ENCODE measurements at places on chromosomes 4 and X.

- no peak for DNase-seq
Observed at GRCh38 chr4:71558248-71558647, 219.4 kb downstream of the SLC4A4 start.

GRCh38 chrX:151396042-151396824 is 773 bp upstream of the VMA21 start:
- peak; percentile 64 for DNase-seq

DNA sequence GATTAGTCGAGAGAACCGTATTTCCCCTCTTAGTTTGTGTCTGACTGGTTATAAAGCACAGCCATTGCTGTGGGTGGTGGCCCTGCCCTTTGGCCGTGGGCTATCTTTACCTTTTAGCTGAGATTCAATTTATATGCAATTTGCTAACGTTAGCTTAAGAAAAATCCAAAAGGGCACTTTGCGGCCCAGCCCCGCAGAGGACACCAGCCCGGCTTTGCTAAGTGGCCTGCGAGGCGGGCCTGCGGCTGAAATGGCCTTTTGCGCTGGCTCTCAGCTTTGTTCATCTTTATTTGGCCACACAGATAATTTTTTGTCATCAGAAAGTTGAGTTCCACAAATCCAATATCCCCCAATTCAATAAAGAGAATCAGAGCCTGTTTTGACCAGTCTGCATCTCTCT is 48.3 kb downstream of the CPZ start:
- no peak for DNase-seq

- DNase-seq = no peak
Observed at GRCh38 chr4:4787421-4787820, 72.0 kb upstream of the MSX1 start.

DNA sequence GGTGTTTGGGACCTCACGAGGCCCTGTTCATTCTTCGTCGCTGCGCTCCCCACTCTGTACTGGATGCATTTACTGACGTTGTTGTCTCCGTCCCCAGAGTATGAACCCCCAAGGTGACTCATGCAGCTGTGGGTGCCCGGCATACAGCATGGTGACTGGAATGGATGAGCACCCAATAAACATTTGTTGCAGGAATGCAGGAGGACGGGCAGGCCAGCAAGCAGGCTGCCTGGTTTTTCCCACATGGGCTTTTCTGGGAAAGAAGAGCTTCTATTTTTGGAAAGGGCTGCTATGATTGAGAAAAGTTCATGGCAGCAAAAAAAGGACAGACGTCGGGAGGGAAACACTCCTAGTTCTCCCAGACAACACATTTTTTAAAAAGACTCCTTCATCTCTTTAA is 893 bp upstream of the SOD3 start:
- no peak for DNase-seq

GRCh38 chr4:21571100-21571499 is 377.5 kb downstream of the KCNIP4 start:
- no peak for DNase-seq

DNA sequence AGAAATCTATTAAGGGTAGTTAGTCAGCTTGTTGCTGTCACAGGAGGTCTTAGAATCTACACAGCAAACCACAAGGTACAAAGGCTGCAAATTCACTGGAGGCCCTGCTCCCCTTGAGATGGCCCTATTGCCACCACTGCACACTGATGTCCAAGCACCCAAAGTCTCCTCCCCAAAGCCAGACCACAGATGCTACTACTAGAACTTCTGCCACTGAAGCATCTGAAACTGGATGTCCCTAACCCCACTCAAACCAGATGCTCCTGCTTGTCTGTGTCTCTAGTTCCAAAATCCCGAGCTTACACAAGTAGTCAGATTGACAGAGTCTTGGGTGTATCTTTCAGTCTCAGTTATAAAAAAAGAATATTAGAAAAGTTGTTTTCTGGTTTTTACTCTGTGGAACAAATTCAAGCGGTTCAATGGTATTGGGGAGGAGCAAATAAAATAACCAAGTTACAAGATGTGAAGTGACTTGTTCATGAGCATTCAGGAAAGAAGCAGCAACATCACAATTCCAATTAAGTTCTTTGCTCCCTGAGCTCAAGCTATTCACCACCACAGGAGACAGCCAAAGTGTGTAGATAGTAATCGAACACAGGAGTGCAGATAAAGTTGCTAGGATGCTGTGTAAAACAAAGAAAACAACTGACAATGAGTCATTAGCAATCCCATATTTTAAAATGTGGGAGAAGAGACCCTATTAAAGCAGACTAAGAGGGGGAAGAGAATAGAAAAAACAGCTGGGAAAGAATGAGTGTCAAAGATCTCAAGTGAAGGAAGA is 352.3 kb downstream of the PDGFC start:
- no peak for DNase-seq

DNA sequence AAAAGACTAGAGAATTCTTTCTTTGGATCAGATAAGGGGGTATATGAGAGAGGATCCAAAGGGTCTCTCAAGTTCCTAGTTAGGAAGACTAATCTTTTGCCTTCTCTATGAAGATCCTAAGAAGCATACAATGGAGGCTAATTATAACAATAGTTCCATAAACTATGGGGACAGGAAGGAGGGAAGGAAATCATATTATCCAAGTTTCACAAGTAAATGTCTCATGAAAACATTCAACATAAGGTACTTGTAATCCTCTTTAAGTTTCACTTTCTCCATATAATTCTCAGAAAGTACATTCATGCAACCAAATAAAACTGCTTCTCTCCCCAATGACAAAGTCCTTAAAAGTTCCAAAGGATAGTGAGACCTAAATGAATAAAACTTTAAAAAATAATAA is 27.1 kb downstream of the STX18 start:
- no peak for DNase-seq

DNA sequence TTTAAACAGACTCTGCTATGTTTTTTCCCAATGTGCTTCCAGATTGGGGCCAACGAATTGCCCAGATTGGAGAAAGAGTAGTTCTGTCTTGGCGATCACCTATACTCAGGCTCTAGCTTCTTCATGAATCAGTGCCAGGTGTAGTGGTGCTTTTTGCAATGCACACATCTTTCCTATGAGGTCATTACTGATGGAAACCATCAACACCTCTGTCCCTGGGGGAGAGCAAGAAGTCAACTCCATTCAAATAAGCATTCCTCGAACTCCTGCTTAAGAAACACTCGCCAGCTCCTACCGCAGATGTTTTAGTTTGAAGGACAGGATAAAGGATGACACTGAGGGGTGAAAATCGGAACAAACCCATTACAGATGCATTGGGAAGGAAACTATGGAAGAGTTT is 156.5 kb upstream of the DKK2 start:
- DNase-seq = no peak

- no peak for DNase-seq
Observed at GRCh38 chr4:76539979-76540378, 105.0 kb downstream of the SHROOM3 start.

DNA sequence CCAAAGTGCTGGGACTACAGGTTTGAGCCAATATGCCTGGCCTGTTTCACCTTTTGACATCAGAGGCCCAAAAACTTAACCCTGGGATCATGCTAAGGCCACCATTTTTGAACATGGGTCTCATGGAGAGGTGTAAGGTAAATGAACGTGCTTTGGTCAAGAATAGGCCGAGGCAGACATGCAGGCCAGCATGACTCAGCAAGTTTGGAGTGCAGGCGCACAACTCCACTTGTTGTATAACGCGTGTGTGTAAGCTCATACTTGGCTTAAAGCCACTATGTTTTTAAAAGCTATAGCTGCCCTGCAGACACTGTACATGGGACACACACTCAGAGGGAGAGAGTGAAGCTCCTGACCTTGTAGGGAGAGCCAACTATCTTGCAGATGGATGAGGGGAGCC is 43.8 kb upstream of the HPSE start:
- no peak for DNase-seq

DNA sequence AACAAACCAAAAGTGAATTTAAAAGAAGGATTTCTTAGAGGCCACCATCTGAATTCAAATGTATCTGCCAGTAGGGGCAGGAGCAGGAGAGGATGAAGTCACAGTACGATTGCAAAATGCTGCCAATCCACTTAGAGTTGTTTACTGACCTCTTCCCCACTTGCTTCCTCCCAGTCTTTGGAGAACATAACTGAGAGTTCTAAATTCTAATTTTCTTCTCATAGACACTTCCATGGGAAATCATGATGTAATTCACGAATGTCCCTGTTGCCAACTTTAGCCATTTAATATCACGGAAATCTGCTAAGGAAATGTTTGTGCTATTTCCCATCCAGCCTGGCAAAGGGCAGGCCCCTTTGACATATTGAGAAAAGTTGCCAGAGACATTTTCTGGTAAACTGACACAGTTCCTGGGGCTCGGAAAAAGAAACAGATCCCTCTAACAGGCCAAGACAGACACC is 33.6 kb upstream of the NOCT start:
- no peak for DNase-seq

GRCh38 chrX:123175366-123176122 is 8.5 kb upstream of the GRIA3 start:
- DNase-seq = no peak

- no peak for DNase-seq
Observed at GRCh38 chr4:54614149-54614548, 43.6 kb upstream of the KIT start.

- DNase-seq = no peak
Observed at GRCh38 chr4:147741190-147741788, 9.4 kb downstream of the ARHGAP10 start.

DNA sequence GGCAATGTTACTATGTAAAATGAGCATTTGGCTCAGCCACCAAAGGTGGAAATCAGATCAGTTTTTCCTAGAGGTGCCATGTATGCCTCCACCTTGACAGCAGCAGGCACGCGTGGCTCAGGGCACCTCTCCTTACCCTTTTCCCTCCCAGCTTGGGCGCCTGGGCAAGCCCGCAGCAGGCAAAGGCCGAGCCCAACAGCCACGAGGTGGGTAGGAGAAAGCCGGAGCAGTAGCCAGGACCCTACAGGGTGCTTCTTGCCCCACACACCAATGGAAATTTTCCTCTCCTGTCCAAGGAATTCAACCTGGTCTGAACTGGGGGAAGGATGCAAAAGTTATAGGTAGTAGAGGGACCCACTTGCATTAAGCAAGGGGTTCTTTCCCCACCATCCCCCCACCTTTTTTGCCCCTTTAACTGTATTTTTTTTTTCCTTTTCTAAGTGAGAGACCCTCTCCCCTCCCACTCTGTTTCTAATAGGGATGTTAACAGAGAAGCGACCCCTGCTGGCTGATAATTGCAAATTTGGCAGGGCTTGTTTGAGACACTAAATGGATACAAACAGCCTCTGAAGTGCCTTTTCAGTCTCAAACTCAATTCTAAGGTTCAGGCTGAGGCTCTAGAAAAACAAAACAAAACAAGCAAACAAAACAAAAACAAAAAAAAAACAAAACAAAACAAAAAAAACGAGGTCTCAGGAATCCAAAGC is 895.1 kb downstream of the PCDH18 start:
- DNase-seq = peak; percentile 8

- no peak for DNase-seq
Observed at GRCh38 chrX:152138388-152138784, at the start of gene MAGEA10. MAGEA10 (minus strand) TSS chrX:152138577; CDS start chrX:152135620, 2,957 bp downstream.

- no peak for DNase-seq
Observed at GRCh38 chr4:170868170-170868569, 778.4 kb upstream of the AADAT start.

DNA sequence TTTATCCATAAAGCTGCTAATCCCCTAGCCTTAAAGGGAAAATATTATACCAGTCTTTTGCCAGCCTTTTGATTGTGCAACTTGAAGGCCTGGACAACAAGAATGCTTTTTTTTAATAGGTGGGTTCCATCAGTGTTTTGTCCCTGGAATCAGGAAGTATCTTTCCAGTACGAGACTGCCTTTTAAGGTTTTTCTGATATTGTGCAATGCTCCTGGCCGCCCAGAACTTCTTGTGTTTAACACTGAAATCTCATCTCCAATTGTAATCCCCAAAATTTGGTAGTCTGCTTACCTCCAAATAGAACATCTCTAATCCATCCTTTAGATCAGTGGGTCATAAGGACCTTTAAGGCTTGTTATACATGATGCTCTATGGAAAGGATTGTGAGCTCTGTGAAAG is 256.7 kb downstream of the NAF1 start:
- DNase-seq = no peak

GRCh38 chr4:111821342-111821741 is 323.9 kb upstream of the FAM241A start:
- DNase-seq = no peak

DNA sequence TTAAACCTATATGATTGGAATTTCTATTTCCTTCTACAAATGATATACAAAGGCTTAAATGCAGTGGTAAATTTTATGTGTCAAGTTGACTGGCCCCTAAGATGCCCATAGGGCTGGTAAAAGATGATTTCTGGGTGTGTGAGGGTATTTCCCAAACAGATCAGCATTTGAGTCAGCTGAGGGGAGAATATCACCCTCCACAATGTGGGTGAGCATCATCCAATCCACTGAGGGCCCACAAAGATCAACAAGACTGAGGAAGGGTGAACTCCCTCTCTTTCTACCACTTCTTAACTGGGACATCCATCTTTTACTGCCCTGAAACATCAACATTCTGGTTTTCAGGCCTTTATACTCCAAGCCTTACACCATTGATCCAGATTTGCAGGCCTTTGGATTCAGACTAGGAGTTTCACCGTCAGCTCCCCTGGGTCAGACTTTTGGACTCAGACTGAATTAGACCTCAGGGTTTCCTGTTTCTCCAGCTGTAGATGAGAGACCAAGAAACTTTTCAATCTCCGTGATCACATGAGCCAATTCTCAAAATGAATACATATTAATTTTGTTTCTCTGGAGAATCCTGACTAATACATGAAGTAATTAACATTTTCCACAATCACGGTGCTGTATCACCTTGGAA is 1020.7 kb upstream of the SLIT2 start:
- no peak for DNase-seq

- DNase-seq = no peak
Observed at GRCh38 chrX:83469551-83469950, 38.5 kb upstream of the POU3F4 start.

DNA sequence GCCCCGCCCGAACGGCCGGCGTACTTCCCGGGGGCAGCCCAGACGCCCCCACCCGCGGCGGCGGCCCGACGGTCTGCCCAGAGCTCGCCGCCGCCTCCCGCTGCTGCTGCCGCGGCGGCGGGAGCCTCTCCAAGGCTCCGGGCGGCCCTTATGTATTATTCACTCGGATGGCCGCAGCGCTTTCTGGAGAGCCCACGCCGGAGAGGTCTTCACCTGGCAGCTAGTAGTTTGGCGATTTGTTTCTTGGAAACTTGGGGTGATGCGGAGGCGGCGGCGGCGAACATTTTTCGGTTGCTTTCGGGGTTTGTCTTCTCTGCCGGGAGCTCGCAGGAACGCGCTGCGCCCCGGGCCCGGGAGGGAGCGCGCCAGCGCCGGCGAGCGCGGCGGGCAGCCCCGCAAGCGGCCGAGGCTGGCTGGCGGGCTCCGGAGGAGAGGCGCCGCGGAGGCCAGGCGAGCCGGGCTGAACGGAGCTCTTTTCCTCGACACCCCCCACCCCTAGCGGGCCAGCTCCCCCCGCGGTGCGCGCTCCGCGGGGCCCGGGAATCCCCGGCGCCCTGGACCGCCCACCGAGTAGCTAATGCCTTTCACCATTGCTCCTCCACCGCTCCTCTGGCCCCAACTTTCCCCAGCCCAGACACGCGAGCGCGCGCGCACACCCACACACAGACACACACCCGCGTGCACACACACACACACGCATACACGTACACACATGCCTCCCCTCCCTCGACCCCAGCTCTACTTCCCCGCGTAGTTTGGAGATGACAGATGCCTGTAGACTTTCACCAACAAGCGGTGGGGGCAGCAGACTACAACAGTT is 113.5 kb downstream of the DHX15 start:
- peak; percentile 10 for DNase-seq

GRCh38 chr4:151729731-151730559 is 30.9 kb downstream of the GATB start:
- DNase-seq = no peak
